Fibroblast of skin of back (primary cell): ENCODE measurements at places on chromosomes 16 and 17.
A peak's percentile ranks its signal among the peaks of the same experiment; 100 is the strongest.

GRCh38 chr17:39949028-39949427 is 13.8 kb upstream of the GSDMA start:
- DNase-seq, result no peak

GRCh38 chr17:49213399-49213798 is 2.9 kb downstream of the ABI3 start:
- DNase-seq, result no peak

DNA sequence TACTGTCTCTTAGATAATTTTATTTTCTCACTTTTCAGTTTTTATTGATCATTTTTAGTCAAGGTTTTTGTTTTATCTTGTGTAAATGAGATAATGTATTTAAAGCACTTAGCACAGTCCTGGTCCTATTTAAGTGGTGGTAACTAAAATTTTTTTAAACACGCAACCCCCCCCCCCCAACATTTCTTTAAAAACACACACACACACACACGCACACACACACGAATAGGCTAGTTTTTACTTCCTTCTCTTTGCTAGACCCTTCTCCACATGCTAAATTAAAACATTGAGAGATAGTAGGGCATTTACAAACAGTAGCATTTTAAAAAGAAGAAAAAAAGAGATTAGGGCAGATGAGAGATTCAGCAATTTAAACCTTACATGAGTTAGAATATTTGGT is 5.0 kb downstream of the NFATC3 start:
- no peak for DNase-seq

DNA sequence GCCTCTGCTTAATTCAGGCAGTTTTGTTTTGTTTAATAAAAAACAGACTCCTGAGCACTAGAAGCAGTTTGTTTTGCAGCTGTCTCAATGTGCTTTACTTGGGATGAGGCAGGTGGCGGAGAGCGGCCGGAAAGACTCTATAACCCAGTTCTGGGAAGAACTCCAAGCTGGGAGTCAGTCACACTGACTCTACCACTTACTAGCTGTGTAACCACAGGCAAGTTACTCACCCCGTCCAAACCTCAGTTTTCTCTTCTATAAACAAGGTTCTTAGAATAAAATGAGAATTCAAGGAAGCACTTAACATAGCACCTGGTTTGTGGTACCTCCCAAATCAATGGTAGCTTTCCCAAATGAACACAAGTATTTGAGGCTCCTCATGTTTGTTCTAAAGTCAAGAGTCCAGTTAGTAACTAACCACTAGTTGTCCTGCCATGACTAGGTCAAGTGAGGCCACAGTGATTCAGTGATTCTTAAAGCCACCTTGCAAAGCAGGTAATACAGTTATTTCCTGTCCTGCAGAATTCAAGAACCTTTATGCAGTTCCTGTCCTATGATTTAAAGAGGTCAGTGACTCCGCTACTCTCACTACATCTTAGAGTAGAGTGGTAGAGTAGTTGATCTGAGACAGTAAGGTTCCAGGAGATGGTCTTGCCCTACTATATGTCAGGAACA is 2.7 kb downstream of the TXNDC17 start:
- no peak for DNase-seq

DNA sequence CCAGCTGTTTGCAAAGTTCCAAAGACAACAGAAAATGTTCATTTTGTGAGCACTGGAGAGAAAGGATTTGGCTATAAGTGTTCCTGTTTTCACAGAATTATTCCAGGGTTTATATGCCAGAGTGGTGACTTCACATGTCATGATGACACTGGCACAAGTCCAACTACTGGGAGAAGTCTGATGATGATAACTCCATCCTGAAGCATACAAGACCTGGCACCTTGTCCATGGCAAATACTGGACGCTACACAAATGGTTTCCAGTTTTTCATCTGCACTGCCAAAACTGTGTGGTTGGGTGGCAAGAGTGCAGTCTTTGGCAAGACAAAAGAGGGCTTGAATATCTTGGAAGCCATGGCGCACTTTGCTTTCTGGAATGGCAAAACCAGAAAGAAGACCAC is 385.0 kb downstream of the CDH11 start:
- peak; percentile 60 for DNase-seq

- no peak for DNase-seq
These were observed 68.7 kb downstream of the TRIM37 start for GRCh38 chr17:59037960-59038359.

GRCh38 chr17:10130677-10131076 is 67.7 kb downstream of the GAS7 start:
- no peak for DNase-seq

GRCh38 chr17:78977681-78977943 is 2.1 kb downstream of the LGALS3BP start:
- no peak for DNase-seq

GRCh38 chr17:28151001-28151400 is 108.5 kb downstream of the NLK start:
- no peak for DNase-seq

DNA sequence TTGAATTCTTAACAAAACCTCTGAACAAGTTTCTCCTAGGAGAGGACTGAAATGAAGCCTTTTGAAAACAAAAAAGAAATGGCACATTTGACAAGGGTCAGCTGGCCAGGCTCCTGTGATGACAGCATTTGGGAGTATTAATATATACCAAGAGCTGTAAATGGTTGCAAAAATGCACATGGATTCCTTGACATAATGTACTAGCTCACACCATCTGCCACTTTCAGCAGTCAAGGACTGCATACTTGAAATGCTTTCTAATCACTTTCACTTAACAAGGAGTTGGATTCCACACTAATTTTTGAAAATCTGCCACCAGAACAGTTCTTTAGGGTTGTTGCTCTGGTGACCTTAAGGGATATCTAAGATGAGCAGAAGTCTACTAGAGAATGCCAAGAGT is 236.7 kb upstream of the TOX3 start:
- no peak for DNase-seq

DNA sequence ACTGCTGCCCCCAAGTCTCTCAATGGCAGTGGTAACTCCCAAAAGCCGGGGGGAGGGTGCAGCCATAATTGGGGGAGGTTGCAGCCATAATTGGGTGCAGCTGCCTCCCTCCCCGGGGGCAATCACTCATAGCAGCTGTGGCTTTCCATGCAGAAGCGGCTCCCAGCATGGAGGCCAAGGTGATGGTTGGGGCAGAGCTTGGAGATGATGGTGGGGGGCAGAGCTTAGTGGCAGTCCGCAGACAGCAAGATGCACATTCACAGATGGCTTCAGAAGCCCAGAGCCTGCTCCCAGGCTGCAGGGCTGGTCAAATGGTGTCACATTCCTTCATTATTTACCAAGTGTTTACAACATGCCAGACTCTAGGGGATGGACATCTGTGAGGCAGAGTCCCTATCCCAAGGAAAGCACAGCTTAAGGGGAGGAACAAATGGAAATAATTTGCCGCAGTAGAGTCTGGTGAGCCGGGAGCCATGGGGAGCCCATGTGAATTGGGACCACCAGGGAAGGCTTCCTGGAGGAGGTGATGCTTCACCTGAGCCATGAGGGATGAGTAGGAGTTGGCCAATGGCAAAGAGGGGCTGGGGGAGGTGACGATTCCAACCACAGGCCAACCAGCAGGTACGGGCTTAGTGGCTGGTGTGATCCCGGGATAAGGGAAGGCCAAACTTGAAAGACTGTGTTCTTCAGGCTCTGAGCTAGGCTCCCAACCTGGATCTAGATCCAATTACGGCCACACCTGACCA is 8.1 kb downstream of the DOC2B start:
- DNase-seq, result no peak

DNA sequence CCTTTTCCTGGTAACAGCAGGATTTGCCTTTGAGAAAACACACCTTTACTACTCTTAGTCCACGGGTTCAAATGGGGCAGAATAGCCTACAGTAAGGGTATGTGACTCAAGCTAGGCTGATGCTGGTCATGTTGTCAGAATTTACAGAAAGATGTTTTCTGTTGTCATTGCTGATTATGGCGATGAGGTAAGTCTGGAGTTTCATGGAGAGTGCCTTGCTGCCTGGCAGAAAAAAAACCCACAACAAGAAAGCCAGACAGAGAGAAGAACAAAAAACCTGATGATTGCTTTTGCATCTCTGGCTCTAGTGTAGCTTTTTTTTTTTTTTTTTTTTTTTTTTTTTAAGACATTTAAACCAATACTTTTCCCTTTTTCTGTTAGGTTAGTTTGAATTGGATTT is 47.9 kb downstream of the SLC6A4 start:
- no peak for DNase-seq

- DNase-seq, result no peak
These were observed 66.5 kb upstream of the PSMD7 start for GRCh38 chr16:74230126-74230525.
